GM20000 (cell line): ENCODE measurements at places on chromosomes 1 and 21.

DNA sequence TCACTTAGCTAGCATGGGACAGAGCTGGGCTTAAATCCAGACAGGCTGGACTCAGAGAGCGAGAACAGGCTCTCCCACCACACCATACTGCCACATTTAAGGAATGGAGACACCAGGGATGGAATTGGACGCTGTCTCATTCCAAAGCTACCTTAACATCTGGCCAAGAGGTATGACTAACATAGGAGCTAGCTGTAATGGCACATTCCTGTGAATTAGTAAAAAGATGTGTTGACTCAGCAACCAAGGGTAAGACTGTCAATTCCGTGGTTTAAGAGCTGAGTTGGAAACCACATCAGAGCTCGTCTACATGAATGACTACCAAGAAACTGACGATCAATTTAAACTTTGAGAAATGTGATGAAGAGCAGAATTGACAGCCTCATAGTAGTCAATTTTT lies 8.3 kb upstream of the TNFRSF9 start:
- DNase-seq, result no peak

GRCh38 chr1:202146993-202147392 lies 2.5 kb upstream of the ARL8A start:
- no peak for DNase-seq

DNA sequence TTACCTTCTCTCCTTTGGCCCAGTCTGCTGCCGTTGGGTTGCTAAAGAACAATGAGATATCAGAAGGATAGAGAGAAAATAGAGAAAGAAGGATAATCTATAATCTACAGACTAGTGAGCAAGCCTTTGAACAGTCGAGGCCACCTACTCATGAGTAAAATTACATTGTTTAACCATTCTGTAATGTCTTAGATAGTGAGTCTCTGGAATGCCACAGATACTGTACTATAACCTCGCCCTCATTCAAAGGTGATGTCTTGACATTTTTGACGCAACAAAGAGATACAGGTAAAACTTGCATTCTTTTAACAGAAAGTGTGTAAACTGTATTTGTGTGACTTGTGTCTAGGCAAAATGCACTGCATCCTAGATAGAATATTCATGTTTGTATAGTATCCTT lies 77.9 kb downstream of the LAMC1 start:
- DNase-seq, result no peak

DNA sequence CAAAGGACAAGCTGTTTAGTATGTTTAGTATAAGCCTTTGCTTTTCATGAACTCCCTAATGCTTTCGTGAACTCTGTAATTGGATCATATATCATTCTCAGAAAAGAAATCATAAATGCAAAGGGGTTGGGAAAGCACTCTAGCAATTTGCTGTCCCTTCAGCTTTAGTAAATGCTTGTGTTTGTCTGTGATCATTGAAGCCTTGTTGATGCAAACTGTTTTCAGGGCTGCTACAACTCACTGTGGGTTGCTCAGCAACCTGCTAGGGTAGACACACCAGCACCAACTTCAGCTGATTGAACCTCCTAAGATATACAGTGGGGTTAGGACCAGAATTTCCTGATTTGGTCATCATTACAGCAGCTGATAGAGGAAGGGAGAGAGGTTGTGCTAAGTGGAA lies 95.0 kb downstream of the SGIP1 start:
- no peak for DNase-seq

GRCh38 chr1:189706594-189706993 lies 771.1 kb downstream of the BRINP3 start:
- no peak for DNase-seq

- no peak for DNase-seq
Observed at GRCh38 chr1:114338191-114338890, 172.7 kb downstream of the TRIM33 start.

DNA sequence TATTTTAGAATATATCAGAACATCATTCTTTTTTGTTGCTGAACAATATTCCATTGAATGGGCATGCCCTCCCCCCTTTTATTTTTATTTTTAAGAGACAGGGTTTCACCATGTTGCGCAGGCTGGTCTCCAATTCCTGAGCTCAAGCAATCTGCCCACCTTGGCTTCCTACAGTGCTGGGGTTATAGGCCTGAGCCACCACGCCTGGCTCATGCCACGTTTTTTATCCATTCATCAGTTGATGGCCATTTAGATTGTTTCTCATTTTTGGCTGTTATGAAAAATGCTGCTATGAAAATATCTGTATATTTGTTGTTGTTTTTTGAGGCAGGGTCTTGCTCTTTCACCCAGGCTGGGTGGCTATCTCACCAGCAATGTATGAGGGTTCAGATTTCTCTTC lies 19.8 kb downstream of the SPEN start:
- no peak for DNase-seq

- DNase-seq, result no peak
Observed at GRCh38 chr1:242128951-242129502, 130.1 kb upstream of the MAP1LC3C start.

DNA sequence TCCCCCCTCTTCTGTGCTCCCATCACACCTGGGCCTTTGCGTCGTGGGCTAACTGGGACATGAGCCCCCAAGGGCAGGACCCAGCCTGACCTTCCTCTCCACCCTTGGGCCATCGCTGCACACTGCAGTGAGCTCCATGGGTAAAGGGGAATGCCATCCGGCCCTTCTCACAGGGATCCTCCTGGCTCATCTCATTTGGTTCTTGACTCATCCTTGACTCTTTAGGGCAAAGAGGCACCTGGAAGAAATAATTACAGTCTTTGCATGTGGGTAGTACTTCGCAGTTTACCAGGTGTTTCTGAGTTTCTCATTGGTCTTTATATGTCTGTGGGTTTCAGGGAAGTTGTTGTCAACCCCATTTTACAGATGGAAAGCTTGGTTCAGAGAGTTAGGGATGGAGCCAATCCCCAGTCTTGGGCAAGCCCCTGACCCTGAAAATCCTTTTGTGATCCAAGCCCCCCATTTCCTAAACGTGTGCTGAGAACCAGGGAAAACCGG lies 59.3 kb upstream of the ID3 start:
- no peak for DNase-seq

DNA sequence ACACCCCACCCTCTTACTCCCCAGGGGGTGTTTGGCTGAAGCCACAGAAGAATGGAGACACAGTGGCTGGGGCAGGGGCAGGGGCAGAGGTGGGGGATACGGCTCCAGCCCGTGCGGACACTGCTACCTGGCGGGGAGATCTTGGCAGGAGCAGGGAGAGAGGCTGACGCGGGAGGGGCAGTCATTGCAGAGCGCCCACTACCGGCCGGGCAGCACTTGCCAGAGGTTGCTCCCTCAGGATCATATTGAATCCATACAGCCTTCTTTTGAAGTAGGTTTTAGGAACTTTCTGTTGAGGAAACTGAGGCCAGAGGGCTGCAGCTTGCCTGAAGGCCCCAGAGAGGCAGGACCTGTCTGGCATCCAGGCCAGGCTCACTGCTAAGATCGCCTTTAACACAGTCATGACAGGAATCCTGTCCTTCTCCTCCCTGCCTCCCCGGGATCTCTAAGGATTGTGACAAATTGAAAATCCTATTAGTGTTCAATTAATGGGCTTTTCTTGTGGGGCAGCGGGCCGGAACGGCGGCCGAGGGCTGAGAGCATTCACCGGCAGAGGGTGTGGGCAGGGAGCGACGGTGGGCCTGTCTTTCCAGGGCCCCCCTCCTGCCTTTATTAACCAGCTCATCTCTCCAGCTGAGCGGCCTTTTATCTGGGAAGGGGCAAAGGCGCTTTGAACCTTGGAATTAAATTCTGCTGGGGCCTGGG lies 65.5 kb upstream of the WNT4 start:
- DNase-seq, result no peak

GRCh38 chr1:213291526-213291925 lies 240.5 kb downstream of the RPS6KC1 start:
- DNase-seq, result no peak

DNA sequence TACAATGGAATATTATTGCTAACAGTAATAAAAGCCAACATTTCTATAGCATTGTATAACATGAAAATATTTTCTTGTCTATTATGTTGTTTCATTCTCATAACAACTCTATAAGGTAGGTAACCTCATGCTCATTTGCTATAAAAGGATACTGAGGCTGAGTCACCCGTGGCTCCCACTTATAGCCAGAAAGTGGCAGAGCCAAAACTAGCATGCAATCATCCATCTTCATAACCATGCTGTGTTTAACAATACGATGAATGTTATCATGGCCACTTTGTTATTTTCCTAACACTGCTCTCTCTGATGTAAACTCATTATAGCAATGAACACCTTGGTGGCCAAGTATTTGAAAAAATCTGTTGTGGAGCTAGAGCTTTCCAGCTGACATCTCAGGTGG lies 80.8 kb upstream of the JUN start:
- DNase-seq, result no peak

- DNase-seq, result no peak
Observed at GRCh38 chr1:147470079-147470478, 71.2 kb upstream of the BCL9 start.

DNA sequence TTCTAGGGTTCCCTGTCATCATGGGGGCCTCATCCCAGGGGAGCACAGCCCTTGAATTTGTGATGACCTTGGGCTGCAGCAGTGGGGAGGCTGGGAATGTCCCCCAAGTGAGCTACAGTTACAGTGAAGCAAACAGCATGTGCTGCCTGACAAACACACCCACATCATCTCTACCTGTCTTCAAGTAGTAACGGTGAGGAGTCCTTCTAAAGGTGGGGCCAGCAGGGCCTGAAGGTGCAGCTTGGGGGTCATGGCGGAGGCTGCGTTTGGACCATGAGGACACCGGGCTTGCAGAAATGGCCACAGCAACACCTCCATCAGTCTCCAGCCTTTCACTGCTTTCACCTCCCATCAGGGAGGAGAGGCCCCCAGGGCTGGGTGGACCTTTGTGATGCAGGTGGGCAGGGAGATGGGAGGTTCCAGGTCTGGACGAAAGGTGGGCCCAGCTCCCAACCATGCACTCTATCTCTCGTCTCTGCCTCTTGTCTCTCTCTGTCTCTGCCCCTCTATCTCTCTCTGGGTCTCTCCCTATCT lies 55.7 kb downstream of the WNT9A start:
- DNase-seq, result no peak

DNA sequence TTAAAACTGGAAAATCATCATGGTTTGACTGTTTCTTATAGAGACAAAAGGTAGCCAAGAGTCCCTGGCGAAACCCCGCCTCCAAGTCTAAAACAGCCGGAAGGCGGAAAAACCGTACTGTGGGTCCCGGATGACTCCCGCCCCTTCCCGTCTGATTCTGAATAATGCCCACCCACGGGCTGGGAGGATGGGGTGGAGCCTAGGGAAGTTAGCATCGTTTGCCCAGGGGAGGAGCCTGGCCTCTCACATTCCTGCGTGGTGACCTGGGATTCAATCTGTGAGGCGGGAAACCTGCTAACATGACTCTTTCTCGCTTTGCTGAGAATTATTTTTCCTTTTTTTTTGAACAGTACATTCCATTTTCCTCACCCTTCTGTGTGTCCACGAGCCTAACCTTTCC lies 124.9 kb downstream of the KCNK1 start:
- DNase-seq, result no peak

- no peak for DNase-seq
Observed at GRCh38 chr1:43418858-43419257, 29.2 kb downstream of the SZT2 start.

DNA sequence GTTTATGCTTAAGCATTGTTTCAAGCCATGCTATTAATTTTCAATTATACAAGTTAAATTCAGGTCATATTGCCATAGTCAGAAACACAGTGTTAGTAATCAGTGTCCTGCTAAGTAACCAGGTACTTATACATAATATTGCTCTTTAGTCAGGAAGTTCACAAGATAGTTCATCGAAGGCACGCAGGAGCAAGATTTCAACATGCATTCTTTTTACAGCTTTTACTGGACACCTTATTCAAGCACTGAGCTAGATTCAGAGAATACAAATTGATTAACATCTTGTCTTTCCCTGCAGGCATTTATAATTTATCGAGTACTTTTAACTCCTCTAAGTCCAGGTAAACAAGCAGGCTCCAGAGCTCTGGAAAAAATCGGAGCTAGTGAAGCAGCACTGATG lies 202.3 kb upstream of the BRINP3 start:
- no peak for DNase-seq

- DNase-seq, result no peak
Observed at GRCh38 chr1:48450505-48450904, 21.5 kb downstream of the SPATA6 start.

- no peak for DNase-seq
Observed at GRCh38 chr1:208209896-208210589, 34.1 kb downstream of the PLXNA2 start.

- DNase-seq, result no peak
Observed at GRCh38 chr1:229862017-229862774, 204.8 kb upstream of the GALNT2 start.

DNA sequence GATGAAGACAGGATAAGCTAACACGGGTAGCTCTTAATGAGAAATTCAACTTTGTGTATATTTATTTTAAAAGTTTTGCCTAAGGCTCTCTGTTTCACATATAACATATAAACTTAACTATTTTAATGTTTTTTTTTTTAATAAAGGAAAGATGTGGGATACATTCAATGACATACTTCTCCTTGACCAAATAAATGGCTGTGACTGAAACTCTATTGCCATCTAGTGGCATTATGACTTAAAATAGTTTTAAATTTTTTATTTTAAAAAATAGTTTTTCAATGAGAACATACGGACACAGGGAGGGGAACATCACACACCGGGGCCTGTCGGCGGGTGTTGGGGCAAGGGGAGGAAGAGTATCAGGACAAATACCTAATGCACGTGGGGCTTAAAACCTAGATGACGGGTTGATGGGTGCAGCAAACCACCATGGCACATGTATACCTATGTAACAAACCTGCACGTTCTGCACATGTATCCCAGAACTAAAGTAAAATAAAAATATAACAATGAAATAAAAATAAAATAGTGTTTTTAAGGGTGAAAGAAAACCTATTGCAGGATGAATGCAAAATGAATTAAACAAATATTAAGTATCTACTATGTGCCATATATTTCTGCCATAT lies 83.4 kb downstream of the LYST start:
- no peak for DNase-seq

GRCh38 chr1:84365225-84366221 lies 32.8 kb upstream of the DNASE2B start:
- DNase-seq, result no peak

GRCh38 chr1:234018816-234019215 lies 114.3 kb downstream of the SLC35F3 start:
- DNase-seq, result no peak

GRCh38 chr1:36095760-36096405 lies 7.2 kb downstream of the ADPRS start:
- DNase-seq, result no peak

GRCh38 chr1:152739841-152740240 lies 18.0 kb upstream of the KPRP start:
- DNase-seq, result no peak

GRCh38 chr21:46250146-46250725 lies 21.7 kb upstream of the LSS start:
- DNase-seq, result no peak
